ENCODE measurements at places on chromosomes 2 and 18.

GRCh38 chr18:45061359-45061758, 380.7 kb downstream of the SETBP1 start:
- no peak for DNase-seq

DNA sequence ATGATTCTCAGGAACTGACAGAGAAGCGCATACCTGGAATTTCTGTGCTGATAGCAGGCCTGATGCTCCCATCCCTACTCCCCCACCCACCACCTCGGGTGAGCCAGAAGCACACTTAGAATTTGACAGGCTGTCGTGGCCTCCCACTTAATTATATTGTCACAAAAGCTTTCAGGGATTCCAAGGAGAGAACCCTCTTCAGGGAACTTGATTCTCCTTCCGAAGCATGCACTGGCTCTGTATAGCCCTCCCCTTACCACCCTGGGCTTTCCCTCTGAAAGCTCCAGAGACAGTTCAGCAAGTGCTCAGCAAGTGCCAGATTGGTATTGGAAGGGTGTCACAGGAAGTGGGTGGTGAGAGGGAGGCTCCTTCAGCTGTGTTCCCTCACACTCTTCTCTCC, 252.5 kb upstream of the SIX2 start:
- no peak for DNase-seq

DNA sequence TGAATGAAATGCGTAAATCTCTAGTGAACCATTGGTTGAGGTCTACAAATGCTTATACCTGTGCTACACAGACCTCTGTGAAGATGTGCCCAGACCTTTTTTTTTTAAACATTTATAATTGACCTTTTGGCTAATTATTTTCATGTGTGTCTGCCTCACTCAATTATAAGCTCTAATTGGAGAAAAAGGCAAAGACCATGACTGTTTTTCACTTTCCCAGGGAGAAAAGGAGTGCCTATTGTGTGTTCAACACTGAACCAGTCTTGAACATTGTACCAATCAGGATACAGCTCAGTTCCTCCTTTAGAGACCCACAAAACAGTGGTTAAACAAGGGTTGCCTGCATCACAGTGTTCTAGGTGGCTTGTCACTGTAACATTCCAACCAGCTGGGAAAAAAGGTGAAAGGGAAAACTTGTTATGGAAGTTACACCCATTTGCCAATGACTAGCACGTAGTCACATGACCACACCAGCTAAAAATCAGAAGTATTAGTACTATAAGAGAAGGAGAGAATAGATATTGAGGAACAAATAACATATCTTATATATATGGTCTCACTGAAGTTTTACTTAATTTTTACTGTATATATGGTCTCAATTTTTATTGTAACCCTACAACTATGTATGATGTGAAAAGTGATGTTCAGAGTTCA, 13.4 kb downstream of the TANK start:
- DNase-seq = no peak

- DNase-seq = no peak
Measured at GRCh38 chr2:49080681-49081080, 73.6 kb downstream of the FSHR start.

GRCh38 chr2:64542071-64543007, 18.2 kb downstream of the AFTPH start:
- no peak for DNase-seq

- no peak for DNase-seq
Measured at GRCh38 chr2:179447839-179448447, 183.3 kb upstream of the SESTD1 start.

DNA sequence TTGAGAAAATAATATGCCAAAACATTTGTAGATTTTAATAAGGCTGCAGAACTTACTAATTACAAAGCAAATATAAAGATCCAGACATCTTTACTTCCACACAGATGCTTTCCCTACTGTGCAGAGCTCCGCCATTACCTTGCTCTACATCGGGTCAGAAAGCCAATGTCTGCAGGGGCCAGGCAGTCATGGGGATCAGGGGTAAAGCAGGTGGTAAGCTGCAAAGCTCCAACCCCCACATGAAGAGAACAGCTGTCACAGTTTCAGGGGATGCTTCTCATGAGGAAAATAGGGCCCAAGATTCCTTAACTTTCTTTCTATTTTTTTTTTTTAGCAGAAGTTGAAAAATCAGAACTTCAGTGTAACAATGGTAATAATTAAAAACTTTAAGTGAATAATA, 102.7 kb downstream of the DCC start:
- DNase-seq = no peak
